Activated naive CD4-positive, alpha-beta T cell treated with anti-CD3 and anti-CD28 coated beads, Interleukin-2, amount 50 U/mL, for 72 hours (primary cell): ENCODE measurements at places on chromosomes 4 and X.

- DNase-seq, result no peak
These were observed 98.8 kb upstream of the METTL14 start for GRCh38 chr4:118586357-118586790.

DNA sequence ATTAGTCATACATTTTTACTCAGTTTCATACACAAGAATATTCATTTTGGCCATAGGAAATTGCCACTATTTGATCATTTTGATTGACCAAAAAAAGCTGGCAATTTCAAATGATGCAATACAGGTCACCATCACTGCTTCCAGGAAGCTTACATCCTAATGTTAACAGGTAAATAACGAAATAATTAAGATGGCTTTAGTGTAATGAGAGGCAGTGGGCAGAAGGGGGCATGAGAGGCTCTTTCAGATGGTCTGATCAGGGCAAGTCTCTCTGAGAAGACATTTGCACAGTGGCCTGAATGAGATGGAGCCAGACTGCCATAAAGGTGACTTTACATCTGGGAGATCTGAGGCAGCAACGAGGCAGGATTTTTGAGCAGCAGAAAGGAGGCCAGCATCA is 170.7 kb downstream of the SLIT2 start:
- DNase-seq, result no peak

DNA sequence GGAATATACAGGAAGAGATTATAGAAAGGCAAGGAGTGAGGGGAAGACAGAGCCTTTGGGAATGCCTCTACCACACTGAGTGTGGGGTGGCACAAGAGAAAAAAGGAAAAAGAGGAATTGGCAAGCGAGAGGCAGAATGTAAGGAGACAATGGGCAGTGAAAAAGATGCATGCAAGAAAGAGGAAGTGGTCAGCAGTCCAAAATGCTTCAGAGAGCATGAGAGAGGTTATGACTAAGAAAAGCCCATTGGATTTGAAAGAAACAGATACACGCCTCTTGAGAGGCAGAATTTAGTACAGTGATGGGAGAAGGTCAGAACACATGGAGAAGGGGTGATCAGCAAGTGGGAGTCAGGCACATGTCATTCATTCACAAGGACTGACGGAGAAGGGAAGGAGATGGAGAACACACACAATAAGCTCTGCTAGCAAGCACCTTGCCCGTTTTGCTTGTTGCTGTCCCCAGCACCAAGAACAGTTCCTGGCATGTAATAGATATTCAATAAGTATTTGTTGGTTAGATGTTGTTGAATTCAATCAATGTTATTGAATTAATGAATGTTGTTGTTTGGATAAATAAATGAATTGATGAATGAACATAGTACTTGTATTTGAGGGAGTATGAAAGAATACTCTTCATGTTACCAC is 6.3 kb downstream of the DCHS2 start:
- no peak for DNase-seq

DNA sequence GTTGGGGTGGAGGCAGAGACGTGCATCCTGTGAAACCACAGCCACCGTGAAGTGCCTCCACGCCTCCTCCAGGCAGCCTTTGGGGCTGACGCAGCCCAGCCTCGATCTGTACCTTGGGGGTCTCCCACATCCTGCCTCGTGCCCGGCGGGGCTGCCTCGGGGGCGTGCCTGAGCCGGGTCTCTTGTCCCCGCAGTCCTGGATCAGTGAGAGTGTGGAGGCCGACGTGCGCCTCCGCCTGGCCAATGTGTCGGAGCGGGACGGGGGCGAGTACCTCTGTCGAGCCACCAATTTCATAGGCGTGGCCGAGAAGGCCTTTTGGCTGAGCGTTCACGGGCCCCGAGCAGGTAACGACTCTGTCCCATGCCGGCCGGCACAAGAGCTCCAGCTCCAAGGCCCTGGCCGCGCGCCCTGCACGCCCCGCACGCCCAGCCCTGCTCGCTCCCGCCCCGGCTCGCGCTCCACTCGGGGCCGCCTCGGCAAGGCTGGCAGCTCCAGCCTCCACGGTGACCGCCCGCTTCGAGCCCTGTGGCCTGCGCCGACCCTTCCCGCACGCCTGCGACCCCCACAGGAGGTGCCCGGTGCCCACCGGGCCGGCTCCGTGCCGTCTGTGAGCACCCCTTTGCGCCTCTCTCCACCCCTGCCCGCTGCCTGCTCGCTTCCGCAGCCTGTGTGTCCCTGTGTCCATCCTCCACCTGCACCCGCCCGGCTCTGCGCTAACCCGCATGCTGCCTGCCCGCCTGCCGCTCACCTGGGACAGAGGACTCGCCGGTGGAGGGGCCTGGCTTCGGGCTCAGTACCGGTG is 9.8 kb downstream of the FGFR3 start:
- no peak for DNase-seq

- DNase-seq, result no peak
These were observed 13.9 kb downstream of the TMEM165 start for GRCh38 chr4:55409468-55410171.

GRCh38 chr4:169351872-169352271 is 81.1 kb upstream of the SH3RF1 start:
- DNase-seq, result no peak

GRCh38 chr4:177579649-177580048 is 137.4 kb upstream of the AGA start:
- DNase-seq, result no peak

- no peak for DNase-seq
These were observed 37.8 kb downstream of the UCHL1 start for GRCh38 chr4:41294445-41295062.

GRCh38 chr4:1469043-1469442 is 62.8 kb upstream of the NKX1-1 start:
- DNase-seq, result no peak

DNA sequence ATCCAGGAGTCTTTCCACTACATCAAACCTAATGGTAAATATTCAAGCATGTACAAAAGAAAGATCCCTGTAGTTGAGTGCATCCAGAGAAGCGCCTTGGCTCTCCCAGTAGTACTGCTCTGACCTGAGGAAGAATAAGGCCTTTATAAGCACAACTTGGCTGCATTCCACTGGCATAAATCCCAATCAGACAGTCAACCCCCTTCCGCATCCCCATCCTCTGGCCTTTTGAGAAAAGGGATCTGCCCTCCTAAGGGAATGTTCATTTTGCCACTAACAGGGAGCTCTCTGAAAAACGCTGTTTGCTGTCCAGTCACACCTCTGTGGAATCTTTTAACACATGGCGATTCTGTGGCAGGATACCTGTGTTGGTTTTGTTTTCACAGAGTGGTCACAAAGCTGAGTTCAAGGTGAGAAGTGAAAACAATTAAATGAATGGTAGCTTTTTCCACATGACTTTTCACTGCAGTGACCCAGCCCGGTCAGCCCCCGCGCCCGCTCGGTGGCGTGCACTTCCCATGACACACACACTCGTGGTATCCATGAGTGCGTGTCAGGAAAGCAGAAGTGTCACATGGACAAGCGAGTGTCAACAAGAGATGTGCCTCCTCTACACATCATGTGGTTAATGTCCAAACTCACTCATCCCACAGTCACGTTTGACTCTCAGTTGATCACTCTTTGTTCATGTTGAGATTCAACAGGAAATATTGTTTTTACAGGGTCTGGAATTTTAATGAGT is 112.2 kb upstream of the ENPP6 start:
- peak; percentile 40 for DNase-seq

DNA sequence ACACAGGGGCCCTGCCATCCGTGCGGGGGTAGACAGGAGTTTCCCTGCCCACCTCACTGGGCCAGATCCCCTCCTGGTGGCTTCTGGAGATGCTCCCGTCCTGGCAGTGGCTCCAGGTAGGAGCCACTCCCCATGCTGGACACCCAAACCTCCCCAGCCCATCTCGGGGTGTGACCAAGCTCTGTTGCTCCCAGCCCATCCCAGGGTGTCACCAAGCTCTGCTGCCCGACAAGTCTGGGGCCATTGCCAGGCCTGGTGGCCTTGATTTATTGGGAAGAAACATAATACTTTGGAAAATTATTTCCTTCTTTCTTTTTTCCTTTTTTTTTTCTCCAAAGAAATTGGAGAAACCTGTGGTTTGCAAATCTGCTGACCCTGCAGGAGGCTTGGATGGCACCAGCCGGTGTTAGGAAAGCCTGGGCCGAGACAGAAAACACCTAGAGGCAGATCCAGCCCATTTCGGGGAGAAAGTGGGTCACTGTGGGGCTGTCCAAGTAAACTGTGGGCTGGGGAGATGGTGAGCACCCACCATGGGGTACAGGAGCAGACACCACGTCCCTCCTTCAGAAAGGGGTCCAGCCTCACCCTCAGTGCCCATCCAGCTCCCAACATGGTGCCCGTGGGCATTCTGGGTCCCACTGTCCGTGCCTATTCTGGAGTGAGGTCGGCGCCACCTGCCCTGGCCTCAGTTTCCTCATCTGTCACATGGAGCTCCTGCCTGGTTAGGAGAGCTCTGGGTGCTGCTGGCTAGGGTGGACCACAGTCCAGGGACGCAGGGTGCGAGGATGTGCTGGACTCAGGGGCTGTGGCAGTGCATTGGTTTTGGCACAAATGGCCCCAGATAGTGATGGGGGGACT is 59.4 kb upstream of the ADRA2C start:
- DNase-seq, result no peak

DNA sequence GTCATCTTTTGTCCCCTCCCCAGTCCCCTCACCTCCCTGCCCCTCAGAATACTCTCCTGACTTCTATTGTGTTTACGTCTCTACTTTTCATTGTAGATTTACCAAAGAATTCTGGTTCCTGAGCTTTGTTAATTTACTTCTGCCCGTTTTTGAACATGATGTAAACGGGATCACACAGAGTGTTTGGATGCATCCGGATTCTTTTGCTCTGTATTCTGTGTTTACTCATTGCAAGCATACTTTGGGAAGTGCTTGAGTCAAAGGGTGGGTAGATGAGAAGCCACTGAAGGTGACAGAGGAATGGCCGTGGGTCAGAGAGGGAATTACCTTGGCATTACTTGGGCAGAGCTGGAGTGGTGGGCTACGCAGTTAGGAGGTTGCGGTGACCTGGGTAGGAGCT is 18.0 kb downstream of the CLCN4 start:
- DNase-seq, result no peak

GRCh38 chr4:23717528-23718248 is 172.2 kb downstream of the PPARGC1A start:
- DNase-seq, result no peak

- DNase-seq, result no peak
These were observed 58.4 kb downstream of the SEPSECS start for GRCh38 chr4:25101836-25102235.

DNA sequence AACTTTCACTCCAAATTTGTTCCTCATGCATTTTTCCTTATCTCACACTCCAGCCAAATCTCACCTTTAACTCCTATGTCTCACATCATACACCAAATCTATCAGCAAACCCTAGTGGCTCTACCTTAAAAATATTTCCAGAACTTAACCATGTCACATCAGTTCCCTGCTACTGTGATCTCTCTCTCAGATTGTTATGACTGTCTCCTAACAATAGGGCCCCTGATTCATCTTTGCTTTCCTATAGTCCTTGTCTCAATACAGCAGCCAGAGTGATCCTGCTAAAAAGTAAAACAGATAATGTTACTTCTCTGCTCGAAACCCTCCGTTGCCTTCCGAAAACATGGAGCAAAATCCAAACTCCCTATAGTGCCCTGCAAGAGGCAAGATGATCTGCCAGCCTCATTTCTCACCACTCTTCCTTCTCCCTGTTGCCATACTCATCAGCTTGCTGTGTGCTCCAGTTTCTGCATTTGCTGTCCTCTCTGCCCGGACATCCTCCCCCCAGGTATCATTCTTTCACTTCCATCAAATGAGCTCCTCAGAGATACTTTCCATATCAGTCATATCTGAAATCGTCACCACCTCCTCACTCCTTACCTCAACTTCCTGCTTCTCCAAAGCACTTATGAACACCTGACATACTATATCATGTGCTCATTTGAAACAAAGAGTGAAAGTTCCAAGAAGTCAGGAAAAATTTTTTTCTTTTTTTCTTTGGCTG is 293.4 kb upstream of the NR3C2 start:
- no peak for DNase-seq

GRCh38 chrX:15158736-15159406 is 111.0 kb downstream of the ASB9 start:
- DNase-seq, result peak; percentile 52

GRCh38 chrX:110723844-110724243 is 71.8 kb downstream of the CHRDL1 start:
- DNase-seq, result no peak

GRCh38 chr4:14910411-14910810 is 91.9 kb upstream of the CPEB2 start:
- DNase-seq, result no peak

DNA sequence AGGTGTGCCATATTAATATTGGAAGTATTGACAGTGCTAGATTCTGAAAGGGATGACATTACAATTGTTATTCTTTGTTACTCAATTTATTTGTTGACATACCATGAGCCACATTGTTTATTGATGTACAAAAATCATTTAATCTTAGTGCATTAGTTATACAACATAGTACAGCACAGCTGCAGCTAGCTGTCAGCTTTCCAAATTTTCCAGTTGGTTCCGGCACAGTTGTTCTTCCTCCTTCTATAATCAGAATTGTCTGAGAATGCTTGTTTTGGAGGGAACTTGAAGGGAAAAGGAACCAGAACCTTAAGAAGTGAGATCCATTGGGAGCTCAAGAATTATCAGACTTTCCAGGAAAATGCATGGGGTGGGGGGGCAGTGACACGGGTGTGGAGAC is 281.4 kb downstream of the ZIC3 start:
- no peak for DNase-seq

DNA sequence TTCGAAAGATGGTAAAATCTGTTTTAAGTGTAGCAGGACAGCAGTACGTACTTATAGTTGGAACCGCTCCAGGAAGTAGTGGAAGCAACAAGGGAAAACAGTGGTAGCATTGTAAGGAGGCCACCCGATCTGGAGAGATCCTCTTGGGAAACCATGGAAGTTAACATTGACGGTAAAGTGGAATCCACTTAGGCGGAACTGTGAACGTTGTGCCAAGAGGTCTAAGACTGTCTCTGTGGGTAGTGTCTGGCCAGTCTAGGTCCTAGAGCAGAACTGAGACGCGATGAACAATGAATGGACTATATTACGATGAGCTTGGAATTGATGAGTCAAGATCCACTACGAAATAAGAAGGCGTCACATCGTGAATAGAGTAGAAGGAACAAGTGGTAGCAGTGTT is 124.0 kb downstream of the TENM3 start:
- no peak for DNase-seq
